ENCODE measurements at places on chromosomes 7 and 10. TPM values are rescaled to one million over a fixed set of nuclear protein-coding genes. Genes with fewer than 3 reads are reported as not detected.

DNA sequence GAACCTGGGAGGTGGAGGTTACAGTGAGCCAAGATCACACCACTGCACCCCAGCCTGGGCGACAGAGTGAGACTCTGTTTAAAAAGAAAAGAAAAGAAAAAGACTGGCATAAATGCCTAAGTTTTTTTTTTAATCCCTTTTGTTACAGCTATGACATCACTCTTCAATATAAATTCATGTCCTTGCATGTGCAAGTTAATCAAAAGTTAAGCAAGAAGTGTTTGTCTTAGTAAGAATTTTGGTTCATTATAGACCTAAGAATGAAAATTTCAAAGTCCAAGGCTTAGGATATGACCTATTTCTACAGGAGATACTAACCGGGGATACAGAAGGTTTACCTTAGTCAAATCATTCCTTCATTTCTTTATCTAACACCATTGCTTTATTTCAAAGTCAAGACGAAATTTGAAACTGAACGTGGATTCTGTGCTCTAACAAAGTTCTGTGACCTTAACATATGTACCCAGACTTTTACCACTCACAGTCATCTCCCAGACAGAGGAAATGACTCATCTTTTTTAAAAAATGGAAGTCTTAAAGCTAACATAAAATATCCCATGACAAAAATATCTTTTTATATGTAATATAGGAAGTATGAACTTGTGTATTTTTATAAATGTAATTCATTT is 29.3 kb upstream of the ITGB8 start:
- no peak for DNase-seq

STAG3 gene
- 16.0 TPM for polyA plus RNA-seq

DNA sequence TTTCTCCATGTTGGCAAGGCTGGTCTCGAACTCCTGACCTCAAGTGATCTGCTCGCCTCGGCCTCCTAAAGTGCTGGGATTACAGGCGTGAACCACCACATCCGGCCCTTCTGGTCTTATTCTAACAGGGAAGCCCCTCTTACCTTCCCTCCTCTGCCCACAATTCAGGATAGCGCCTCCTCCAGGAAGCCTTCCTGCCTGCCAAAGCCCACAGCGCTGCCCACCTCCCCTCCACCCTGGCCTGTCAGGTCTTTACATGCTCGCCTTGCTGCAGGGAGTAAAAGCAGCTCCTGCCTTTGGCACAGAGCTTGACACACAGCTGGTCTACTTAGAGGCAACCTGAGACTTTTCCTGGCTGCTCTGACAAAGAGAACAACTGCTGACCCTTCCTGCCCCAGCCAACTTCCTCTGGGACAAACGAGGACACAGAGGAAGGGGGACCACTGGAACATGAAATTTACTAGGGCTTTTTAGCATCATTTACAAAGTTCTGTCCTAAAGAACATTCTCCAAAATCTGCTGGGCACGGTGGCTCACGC is 13.2 kb downstream of the MLXIPL start:
- DNase-seq: no peak

ERVW-1 gene
- 0.57 TPM for polyA plus RNA-seq

GRCh38 chr7:37318541-37318940 is 130.1 kb downstream of the ELMO1 start:
- DNase-seq: no peak

DNA sequence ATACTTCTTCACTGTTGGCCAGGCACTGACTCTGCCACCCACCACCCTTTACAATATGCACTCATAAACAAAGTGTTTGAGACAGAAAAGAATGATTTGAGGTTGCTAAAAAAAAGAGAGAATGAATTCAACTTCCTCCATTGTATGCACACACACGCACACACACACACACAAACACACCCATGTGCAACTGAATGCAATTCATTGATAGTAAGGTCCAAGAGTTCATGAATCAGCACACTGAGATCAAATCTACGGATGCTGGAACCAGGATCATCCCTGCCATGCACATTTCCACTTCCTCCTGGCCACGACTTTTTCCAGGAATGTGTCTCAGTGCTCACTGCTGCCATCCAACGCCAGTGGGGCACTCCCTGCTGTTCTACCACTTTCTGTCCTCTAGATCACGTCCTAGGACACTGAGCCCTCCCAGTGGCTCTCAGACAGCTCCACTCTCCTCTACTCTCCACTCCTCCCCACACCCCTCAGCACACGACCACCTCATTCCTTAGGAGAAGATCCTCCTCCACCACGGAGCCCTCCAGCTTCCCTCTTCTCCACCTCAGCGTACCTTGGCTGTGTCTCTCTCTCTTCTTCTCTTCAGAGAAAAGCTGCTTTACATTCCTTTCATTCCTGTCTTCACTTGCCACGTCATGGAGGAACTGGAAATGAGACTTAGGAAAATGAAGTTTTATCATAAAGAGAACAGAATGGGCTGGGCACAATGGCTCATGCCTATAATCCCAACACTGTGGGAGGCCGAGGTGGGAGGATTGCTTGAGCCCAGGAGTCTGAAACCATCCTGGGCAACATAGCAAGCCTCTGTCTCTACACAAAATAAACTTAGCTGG is 12.0 kb upstream of the TMEM213 start:
- no peak for DNase-seq

DNA sequence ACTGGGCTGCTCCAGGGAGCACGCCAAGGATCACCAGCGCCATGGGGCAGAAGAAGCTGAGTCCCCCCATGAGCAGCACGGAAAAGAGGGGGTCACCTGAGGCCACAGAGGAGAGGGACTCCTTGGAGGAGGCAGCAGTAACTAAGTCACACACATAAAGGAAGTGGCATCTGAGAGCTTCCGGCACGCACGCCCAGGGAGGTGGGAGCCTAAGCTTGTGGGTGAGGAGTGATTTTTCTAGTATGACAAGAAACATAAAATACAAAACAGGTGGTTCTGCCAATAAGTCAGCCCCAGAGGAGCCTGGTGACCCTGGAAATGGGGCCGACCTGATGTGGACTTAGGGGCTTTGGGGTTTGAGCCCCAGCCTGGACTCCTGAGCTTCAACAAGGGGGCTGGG is 60.8 kb downstream of the CARD11 start:
- DNase-seq: no peak

RBM20 gene
- polyA plus RNA-seq: 2.1 TPM

GRCh38 chr7:73894733-73895551 is 34.0 kb downstream of the TMEM270 start:
- no peak for DNase-seq

VPS37D gene
- 11.8 TPM for polyA plus RNA-seq

- no peak for DNase-seq
Measured at GRCh38 chr7:124781418-124781817, 15.8 kb upstream of the GPR37 start.

GPR37 gene
- polyA plus RNA-seq: 5.9 TPM

ADIRF gene
- 18.9 TPM for polyA plus RNA-seq

DNA sequence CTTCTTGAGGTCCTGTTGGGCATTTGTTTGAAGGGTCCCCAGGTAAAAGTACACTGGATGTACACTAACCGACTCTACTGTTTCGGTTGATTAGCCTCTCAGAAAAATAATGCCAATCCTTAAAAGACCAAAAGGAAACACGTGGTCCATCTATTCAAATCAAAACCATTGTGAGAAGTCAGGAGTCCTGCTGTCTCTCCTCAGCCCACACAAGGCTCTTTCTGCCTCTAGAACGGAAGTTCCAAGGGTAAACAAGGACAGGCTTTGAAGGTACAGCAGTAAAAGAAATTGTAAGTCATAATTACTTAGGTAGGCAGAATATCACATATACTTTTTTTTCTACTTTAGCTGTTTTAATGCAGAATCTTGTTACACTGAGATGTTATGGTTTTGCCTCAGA is 71.7 kb upstream of the TPK1 start:
- DNase-seq: no peak

- no peak for DNase-seq
Measured at GRCh38 chr7:41730161-41730560, 27.3 kb upstream of the INHBA start.

DNA sequence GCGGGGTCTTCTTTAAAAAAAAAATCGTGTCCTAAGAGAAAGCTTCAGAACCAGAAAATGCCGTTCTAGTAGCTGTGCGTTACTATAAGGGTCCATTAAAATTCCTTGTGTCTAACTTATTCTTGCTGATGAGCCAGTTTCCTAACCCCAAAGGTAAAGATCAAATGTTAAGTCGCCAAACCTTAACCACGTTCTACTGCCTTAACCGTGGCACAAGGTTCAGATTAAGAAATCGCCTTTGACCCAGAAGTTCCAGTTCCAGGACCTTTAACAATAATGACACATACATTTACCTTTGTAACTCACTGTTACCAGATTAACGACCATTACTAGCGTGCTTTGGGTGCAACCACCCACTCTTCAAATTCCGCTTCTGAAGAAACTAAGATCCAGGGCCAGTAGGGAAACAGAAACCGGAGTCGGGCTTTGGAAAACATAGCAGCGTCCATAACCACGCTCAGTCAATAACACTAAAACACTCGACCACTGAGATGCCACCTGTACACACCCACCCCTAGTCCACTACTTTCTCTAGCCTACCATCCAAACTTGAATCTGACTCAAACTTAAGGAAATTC is 620 bp downstream of the BET1 start:
- peak; percentile 4 for DNase-seq
